ENCODE measurements at places on chromosomes 16 and 17.

- DNase-seq: no peak
These were observed 3.6 kb downstream of the COX10 start for GRCh38 chr17:14072881-14073280.

DNA sequence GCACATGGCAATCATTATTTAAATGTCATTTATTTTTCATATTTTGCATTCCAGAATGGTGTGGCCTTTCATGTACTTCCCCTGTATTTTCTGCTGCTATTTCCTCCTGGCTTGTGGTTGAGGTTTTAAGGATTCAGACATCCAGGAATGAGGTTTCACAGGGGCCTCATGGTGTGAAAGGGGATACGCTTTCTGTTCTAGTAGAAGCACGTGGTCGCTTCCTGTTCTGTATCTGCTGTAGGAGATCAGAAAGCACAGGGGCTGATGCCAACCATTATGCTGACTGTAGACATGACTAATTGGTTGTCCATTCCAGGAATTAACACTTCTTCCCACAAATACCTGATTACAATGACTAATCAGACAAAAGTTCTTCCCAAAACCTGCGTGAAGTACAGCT lies 405.9 kb downstream of the SHISA9 start:
- no peak for DNase-seq

DNA sequence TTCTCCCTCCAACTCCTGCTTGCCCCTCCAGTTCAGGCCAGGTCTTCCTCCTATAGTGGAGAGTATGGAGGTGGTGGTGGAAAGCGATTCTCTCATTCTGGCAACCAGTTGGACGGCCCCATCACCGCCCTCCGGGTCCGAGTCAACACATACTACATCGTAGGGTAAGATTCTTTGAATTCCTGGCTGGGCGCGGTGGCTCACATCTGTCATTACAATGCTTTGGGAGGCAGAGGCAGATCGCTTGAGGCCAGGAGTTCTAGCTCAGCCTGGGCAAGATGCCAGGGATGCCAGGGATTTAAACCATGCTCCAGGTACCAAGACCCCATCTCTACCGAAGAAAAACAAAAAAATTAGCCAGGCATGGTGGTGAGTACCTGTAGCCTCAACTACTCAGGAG lies 1.4 kb downstream of the ZG16 start:
- DNase-seq: no peak

DNA sequence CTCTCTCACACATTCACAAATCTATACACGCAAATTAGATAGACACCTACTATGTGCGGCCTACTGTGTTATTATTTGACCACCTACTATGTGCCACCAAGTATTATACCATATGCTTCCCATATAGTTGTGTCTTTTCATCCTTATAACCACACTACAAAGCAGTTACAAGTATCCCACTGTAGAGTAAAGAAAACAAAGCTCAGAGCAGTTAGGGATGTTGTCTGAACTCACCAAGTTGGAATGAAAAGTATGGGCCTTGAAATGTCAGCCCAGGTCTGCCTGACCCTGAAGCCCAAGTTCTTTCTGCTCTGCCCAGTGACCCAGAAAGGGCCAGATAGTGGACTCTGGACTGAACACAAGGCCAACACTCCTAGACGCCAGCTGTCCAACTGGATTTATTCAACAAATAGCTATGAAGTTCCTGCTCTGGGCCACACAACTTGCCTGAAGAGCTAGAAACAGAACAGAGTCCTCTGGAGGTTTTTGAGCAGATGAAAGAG lies 8.5 kb downstream of the KRT37 start:
- no peak for DNase-seq

DNA sequence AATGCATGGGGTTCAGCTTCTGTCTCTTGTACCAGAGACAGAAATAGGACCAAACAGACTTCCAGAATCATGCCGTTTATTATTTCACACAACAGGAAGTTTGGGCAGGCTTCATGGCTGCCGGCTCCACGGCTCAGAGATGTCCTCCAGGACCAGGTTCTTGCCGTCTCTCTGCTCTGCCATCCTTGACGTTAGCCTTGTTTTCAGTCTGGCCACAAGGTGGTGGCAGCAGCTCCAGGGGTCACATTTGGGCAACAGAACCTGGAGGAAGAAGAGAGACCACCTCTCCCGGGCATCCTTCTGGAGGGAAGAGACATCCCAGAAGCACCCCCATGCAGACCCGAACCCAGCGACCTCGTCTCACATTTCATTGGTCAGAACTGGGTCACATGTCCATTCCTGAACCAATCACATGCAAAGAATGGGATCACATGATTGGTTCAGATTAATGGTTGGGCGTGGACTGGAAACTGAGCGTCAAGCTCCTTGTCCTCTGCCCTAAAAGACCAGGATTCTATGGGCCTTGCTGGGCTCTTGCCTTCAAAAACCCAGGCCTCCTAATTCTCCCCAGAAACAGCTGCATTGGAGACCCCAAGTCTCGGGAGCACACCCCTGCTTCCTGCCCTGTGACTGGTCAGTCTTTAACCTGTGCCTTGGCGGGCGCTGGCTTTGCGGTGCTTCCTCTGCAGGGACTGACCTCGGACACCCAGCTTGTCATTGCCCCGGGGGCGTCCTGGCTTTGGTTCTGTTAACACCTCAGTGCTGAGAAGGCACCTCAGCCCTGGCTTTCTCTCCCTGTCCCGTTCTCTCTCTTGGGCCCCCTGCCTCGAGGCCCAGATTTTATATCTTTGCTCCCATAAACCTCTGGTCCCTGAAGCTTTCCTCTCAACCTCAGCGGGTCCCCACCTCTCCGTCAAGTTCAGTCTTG lies 63.3 kb downstream of the IRF8 start:
- no peak for DNase-seq

GRCh38 chr16:87836346-87836843 lies 32.9 kb downstream of the SLC7A5 start:
- no peak for DNase-seq

GRCh38 chr17:41140360-41141131 lies at the start of gene KRTAP4-6:
KRTAP4-6 (minus strand) TSS chr17:41140544; CDS start chr17:41140487, 57 bp downstream.
- no peak for DNase-seq

GRCh38 chr17:81509207-81509971 lies 3.2 kb downstream of the ACTG1 start:
- DNase-seq: no peak

DNA sequence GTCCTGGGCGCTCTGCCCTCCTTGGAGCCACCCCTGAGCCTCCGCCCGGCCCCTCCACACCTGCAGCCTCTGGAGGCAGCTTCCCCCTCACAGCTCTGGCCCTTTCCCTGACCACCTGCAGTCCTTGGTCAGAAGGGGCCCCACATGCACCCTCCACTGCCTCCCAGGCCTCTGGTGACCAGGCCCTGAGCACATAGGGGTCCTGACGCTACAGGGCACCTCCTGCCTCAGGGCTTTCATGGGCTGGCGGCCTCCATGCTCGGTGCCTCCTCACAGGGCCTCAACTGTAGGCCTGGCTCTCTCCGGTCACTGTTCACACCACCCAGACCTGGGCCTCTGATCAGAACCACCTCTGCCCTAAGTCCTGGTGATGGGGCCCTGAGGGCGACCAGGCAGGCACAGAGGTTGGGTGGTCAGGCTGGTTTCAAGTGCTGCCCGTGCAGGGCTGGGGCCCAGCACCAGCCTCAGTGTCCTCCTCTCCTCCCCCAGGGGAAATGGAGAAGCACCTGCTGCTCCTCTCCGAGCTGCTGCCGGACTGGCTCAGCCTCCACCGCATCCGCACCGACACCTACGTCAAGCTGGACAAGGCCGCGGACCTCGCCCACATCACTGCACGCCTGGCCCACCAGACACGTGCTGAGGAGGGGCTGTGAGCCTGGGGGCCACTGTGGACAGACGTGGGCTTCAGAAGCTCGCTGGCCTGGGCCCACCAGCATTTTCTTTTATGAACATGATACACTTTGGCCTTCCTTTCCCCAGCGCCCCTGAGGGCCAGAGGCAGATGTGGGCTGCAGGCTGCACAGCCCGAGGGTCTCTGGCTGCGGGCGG lies 3.9 kb downstream of the APRT start:
- DNase-seq: no peak

DNA sequence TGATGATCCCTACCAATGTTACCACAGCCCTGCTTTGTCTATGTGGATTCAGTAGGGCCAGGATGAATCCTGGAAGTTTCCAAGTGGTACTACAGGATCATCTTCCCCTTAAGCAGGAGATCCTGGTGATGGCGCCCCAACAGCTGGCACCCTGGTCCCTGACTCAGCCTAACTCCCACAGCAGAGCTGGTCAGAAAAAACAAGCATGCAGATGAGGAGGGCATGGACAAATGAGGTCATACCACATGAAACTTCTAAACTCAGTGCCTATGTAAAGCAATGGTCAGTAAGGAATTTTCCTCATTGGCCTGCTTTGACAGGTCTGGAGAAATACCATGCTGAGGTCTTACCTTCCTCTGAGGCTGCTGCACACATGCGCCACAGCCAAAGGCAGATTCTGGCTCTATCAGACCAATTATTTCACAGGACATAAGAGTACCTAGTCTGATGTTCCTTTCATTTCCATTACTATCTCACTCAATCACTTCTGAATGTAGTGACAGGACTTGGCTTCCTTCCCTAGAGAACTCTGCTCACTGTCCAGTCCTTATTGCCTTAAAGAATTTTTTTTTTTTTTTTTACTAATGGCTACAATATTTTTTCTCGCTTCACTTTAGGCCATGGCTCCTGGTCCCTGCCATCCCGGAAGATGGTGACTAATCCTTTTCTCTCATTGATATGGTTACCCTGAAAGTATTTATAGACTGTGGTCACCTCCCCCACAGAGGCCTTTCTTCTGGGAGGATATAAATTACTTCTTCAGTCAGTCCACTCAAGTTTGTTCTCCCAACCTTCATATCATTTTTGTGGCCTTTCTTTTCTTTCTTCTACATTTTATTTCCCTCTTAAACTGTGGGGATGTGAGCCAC lies 525.2 kb upstream of the PSMD7 start:
- DNase-seq: no peak

GRCh38 chr17:6470751-6471521 lies 26.7 kb downstream of the PIMREG start:
- DNase-seq: no peak

GRCh38 chr17:14605267-14605599 lies 304.4 kb downstream of the HS3ST3B1 start:
- no peak for DNase-seq

DNA sequence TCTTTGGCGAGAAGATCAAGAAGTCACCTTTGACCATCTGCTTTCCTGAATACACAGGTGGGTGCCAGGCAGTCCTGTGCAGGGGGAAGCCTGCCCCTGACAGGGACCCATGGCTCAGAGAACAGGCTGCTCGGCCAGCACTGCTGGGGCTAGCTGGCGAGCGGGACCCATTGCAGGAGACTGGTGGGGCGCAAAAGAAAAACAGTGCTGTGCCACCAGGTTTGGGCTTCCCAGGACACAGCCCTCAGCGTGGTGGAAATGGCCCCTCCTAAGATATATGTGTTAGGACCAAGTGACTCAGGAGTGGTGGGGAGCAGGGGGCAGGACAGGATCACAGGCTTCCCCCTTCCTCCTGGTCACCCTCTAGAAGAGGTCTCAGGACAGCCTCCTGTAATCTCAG lies 73.9 kb downstream of the AMFR start:
- DNase-seq: no peak

DNA sequence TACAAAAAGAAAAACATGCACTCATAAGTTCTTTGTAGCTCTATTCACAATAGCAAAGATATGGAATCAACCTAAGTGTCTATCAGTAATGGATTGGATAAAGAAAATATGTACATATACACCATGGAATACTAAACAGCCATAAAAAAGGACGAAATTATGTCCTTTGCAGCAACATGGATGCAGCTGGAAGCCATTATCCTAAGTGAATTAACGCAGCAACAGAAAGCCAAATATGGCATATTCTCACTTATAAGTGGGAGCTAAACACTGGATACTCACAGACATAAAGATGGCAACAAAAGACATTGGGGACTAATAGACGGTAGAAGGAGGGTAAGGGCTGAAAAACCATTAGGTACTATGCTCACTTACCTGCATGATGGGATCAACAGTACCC lies 5.8 kb downstream of the CMC2 start:
- DNase-seq: no peak

DNA sequence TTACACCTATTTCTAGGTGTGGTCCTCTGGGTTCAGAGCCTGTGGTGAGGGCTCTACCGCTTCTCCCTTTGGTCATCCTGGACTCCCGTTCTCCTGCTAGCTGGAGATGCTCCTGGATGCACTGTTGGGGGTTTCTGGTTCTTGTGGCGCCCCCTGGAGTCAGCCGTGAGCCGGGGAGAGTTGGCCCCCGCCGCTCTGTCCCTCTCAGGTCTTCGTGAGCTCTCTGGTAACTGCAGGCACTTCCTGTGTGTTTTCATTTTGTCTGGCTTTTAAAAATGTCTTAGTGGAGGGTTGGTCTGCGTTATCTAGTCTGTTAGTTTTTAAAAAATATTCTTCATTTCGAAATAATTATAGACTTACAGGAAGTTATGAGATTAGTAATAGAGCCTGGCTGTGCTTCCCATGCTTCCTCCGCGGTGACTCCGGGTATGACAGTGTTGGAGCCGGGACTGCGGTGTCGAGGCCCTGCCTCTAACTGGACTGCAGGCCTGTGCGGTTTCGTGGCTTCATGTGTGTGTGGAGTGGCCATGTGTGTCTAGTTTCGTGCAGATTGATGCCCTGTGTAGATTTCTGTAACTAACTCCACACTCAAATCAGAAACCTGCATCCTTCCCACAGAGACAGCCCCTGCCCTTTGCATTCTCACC lies 78.0 kb upstream of the ZNF750 start:
- DNase-seq: no peak

DNA sequence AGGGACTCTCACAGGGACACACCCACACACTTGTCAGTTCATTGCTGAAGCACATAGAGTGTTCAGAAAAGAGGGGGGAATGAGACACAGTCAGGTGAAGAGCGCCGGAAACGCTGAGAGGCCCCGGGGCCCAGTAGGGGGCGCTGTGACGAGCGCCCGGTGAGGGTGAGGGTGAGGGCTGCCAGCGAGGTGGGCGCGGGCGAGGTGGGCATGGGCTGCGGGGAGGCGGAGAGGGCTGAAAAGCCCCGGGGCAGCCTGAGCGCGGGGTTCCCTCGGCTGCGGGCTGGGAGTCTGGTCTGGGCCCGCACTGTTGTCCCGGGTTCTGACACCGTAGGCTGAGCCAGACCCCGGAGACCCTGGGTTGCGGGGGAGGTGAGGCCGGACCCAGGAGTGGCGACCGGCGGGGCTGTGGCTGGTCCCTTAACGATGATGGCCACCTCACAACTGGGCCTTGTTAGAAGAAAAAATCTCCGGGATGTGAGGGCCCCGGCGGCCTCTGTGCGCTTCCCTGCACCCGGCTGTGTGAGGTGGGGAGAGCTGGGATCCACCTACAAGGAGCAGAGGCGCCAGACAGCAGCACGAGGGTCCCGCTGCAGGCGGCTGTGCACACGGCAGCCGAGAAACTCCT lies 91.4 kb downstream of the C16orf78 start:
- DNase-seq: no peak

GRCh38 chr17:30996486-30996885 lies 25.6 kb downstream of the RNF135 start:
- no peak for DNase-seq

GRCh38 chr16:82848013-82848412 lies 221.2 kb downstream of the CDH13 start:
- no peak for DNase-seq

DNA sequence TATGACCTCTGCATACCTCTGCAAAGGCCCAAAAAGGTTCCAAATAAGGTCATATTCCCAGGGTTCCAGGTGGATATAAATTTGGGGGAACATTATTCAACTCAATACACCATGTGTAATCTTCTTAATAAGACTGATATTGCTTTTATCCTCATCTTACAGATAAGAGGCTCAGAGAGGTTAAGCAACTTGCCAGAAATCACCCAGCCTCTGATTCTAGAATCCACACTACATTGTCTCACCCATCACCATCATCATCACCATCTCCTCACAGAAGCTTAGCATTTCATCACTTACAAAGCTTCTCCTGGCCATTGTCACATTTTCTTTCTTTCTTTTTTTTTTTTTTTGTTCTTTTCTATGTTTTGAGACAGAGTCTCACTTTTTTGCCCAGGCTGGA lies 15.4 kb upstream of the KIFC3 start:
- no peak for DNase-seq
